ENCODE measurements at places on chromosomes 1 and 21.
A peak's percentile ranks its signal among the peaks of the same experiment; 100 is the strongest.

DNA sequence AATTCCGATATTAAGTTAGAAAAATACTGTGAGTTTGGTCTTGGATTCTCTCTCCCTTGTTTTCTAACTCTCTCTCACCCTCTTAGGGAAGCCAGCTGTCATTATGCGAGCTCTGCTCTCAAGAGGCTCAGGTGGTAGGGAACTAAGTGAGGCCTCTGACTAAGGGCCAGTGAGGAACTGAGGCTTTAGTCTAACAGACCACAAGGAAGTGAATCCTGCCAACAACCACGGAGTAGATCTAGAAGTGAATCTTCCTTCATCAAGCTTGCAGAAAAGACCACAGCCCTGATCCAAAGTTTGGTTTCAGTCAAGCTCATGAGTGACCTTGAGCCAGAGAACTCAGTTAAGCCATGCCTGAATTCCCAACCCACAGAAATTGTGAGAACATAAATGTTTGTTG is 180.1 kb upstream of the PRMT6 start:
- no peak for DNase-seq

DNA sequence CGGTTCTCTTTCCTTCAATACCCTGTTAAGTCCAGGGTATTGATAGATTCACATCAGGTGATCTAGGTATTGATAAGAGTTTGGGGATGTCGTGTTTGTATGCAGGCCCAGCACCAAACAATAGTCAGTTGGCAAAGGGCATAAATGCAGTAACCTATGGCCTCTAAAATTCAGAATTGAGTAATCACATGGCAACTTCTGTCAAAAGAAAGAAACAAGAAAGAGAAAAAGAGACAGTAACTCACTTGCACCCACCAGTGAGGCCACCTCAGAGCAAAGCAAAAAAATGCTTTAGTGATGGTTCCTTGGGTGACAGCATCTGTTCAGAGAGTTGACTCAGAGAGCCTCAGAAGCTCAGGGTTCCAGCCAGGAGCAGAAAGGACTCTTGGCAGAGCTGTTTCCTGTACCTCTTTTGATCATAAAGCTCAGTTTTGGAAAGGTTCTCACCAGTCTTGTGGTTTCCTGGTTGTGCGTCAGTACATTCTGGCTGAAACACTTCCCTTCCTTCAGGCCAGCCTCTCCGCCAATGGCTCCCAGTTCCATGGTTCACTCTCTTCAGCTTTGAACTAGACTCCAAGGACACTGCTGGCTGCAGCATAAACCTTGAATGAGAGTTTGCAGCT is 70.1 kb upstream of the GORAB start:
- no peak for DNase-seq

GRCh38 chr1:172980456-172980855 is 70.3 kb downstream of the TNFSF18 start:
- no peak for DNase-seq

DNA sequence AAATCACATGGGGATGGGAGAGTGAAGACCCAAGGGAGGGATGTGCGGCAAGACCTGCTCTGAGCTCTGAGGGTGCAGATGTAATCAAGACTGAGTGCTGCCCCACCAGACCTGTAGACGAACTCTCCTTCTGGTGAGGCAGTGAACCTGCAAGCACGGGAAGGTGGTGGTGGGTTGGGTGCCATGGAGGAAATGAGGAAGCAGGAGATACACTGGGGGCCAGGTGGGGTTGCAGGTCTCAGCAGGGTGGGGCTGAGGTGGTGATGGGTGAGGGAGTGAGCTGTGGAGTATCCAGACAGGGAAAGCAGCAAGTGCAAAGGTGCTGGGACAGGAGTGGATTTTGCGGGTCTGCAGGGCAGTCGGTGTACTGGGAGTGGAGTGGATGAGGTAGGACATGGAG is 102.3 kb downstream of the KCNJ15 start:
- DNase-seq = no peak

DNA sequence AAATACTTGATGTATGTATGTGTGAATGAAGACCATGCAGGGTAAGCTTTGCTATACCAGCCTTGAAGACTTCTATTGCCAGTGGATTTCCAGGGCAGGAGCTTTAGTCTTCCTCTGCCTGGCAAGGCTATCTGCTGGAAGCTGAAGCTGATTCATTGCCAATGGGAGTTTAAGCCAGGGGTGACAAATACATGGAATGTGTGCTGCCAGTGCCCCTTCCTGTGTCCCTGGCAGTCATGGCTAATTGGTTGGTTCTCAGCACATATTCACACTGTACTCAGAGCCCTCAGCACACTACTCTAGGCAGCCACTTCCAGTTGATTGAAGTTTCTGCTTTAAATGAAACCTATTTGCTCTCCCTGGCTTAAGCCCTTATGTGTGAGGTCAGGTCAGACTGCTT is 1.5 kb downstream of the ZSCAN20 start:
- DNase-seq = no peak

DNA sequence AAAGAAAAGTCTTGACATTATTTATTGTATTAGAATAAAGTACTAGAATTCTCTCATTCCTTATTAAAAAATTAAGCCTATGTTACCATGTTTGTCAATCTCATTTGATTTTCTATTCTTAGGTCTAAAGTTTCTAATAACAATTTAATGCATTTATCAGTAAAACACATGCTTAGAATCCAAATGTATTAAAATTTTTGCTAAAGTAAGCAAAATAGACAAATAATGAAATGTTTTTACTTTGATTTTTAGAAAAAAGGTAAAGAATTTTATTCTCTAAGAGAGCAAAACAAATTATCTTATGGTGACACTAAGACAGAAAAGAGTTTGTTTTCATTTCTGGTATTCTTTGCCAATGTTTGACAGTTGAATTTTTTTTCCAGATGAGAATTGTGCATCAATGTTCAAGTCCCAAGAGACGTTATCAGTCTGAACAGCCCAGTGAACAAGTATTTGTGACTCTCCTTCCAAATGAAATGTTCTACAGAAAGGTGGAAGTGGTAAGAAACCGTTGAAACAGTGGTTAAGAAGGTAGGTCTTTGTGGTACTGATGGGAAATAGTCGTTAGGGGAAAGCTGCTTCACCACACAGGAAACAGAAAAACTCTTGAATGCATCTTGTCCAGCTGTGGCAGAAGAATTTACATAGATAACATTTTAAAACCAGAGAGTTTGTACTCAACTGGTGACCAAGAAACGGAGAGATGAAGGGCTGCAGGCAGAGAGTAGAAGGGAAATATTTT is 402.5 kb downstream of the PTPRC start:
- DNase-seq = no peak

DNA sequence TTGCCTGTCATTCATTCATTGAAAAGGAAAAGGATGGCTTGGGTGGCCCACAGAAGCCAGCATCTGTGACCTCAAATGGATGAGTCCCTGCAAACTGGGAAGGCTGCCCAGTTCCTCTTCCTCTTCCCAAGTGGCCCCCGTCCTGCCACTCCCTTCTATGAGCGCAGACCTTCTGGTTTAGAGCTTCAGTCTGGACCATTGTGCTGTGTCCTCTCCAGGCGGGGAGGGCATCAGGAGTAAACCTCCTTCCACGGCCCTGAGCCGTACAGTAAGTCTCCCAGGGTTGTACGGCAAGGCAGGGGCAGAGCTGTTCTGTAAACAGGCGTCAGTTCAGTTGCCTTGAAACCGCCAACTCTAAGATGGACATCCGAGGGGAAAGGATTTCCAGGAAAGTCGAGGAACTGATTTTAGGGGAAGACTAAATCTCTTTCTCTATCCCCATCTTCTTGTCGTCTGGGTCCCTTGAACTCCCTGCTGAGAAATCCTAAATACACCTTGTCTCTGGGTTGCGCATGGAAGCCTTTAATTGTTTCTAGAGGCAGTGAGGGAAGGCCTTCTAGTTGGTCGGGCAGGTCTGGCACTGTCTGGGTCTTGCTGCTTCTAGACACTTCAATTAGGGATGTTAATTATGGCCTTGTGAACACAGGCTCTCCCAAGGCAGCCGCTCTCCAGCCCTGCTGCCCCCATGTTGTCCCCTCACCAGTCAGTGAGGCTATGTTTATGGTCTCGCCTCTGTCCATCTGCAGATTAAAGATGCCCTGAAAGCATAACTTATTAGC is 22.1 kb downstream of the SOX13 start:
- DNase-seq = no peak

DNA sequence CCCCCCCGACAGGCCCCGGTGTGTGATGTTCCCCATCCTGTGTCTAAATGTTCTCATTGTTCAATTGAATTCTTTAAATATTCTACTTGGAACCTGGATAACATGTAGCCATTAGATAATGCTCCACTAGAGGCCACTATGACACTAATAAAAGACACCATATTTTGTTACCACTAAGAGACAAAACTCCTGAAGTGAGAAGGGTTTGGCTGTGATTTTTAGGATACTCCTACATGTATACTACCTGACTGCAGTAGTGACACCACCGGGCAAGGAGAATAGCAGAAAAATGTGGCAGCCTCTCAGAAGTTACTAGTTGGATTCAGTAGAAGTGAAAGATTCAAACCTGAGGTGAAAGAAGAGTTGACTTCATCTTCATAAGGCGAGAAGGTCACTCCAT is 36.0 kb downstream of the F5 start:
- DNase-seq = no peak

DNA sequence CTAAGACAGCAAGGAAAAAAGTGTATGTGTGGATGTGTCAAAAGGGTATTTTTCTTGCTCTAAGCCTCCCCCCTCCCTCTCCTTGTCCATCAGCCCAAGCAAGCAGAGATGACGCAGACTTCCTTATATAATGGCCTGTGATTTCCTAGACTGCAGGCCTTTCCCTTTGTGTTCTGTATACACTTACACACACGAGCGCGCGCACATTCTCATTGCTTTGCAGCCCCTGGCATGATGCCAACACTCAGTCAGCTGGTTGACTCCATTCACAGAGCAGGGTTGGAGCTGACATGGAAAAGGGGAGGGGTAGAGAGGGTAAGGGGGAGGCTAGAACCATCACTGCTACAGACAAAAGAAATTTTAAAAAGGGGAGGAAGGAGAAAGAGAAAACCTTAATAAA is 41.8 kb downstream of the GATAD2B start:
- peak; percentile 32 for DNase-seq

DNA sequence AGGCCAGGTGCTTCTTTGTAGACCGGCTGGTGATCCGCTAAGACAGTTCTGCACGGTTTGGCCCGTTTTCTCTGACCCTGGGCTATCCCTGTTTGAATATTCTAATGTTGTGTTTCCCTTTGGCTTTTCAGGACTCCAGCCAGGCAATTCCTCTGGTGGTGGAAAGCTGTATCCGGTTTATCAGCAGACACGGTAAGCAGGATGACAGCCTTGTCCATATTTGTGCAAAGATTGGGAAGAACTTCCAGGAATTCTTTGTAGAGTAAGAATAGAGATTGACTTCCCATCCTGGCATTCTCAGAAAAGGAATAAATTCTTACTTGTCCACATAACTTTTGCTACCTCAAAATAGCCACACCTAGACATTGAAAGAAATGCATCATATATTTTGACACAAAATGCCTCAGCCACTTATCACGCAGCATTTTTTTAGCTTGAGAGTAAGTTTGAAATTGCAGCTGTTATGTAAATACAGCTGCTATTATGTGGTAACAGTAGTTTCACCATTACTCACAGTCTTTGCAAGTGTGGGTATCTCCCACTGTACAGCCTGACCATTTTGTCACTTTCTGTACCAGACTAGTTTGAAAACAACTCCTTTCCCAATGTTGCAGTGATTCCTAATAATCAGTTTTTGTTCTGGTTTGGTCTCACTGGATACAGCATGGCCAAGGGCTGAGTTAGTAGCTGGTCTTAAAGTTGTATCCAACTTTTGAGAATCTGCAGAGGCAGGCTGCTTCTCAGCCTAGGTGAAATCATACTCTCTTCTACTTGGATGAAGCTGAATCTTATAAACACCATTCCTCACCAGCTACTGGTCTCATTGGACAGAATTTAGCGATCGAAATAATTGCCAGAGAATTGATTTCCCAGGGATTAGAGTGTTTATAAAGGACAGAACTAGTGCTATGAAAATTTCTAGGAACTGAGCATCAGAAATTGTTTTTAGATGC is 40.0 kb upstream of the IKBKE start:
- no peak for DNase-seq

DNA sequence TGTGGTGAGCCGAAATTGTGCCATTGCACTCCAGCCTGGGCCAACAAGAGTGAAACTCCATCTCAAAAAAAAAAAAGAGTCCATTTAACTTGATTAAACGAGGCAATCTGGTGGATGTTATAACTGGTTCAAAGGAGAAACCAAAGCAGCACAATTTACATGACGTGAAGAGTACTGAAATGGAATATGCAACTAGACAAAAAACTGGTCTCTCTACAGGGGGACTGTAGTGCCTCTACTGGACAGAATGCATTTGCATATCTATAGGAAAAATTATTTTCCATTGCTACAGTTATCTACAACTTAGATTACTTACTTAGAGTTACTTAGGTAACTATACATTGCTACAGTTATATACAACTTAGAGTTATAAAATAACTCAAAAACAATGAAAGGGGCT is 2.7 kb upstream of the CAPN2 start:
- no peak for DNase-seq

DNA sequence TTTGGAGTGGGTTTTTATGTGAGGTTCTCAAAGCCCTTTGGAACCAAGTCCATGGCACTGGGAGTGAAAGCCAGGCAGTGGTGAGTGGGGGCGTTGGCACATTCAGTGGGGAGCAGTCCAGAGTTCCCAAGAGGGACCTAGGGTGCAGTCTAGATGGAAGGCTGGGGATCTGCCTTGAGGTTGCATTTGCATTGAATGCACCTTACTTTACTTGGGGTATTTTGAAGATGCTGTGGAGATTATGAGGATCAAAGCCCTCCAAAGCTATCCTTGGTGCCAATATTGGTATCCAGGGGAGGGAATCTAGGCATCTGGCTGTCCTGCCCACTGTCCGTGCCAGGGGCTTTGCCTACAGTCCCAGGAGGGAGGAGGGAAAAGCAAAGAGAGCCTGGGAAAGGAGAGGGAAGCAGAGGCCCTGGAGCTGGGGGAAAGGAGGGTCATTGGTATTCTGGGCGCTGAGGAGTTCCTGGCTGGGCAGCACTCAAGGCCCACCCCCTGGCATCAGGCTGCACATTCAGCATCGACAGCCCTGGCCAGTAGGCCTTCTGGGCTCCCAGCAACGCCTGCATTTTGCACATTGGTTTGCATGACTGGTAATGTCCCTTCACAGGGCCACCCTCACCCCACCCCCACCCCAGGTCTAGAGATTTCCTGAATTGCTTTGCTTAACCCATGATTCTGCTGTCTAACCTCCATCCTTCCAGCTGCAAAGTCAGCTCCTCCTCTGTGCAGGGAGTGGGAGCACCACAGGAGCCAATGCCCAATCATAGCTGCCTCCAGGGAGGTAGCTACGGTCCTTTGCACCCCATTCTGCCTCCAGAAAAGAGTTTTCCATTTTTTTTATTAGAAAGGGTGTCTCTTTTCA is 843 bp upstream of the BCAN start:
- no peak for DNase-seq

DNA sequence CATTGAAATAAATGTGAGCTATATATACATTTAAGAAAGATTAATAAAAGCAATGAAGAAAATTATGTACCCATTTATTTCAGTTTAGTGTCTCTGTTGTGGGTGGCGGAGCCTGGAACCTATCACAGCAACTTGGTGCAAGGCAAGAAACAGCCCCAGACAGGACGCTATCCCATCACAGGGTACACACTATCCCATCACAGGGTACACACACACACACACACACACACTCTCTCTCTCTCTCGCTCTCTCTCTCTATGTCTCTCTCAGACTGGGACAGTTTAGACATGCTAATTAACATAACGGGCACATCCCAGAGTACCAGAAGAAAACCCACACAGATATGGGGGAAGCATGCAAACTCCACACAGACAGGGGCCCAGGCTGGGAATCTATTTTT is 6.5 kb upstream of the IL6R start:
- DNase-seq = no peak

All from activated naive CD4-positive, alpha-beta T cell treated with anti-CD3 and anti-CD28 coated beads, Interleukin-2, amount 50 U/mL, for 16 hours (primary cell).